Stimulated activated CD4-positive, alpha-beta T cell treated with anti-CD3 and anti-CD28 coated beads, Interleukin-15, amount 100 ng/mL, for 1 hour (primary cell): ENCODE measurements at places on chromosomes 4 and X.

- no peak for DNase-seq
Measured at GRCh38 chr4:103996637-103997036, 276.9 kb upstream of the TACR3 start.

GRCh38 chrX:40310016-40310415 is 212.3 kb upstream of the BCOR start:
- no peak for DNase-seq

GRCh38 chrX:11968991-11969390 is 169.3 kb upstream of the FRMPD4 start:
- DNase-seq = no peak

DNA sequence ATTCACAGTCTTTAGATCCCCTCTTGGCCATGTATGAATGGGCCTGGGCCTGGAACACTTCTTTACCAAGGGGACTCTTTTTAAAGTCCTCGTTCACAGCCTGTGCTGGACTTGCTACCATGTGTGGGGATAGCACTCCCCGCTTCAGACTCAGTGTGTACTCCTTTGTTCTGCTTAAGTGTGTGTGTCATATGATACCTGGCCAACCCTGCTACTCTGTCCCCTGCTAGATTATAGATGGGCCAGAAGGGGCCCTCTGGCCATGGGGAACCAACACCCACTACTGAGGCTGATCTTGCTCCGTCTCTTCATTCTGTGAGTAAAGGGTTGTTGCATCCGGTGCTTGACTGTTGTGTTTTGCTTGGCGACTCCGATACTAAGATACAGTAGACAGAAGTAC is 8.0 kb downstream of the CCDC110 start:
- no peak for DNase-seq

DNA sequence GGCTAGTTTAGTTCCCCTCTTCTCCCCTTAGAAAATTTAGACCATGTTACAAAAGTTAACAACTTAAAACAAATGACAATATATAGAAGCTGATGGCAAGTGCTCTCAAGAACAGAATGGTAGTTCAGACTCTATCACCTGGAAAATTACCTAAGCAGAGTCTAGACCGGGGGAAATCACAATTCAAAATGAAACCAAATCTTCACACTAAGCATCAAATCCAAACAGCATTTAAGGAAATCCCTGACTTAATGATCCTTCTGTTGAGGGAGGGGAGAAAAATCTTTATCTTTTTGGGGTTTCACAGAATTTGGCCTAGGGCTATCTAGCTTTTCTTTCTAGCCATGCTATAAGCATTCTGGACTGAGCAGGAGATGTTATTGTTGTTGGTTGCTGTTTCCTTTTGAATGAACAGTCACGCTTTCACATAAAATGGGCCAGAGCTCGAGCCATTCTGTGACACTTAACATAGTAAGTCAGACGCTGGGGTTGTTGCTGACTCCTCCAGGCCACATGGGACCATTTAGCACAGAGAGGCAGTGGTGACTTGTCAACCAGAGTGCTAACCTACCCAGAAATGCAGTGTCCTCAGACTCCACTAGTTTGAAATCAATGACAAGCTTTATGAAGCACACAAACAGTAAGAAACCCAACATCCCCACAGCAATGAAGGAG is 16.0 kb upstream of the LSM6 start:
- no peak for DNase-seq

- no peak for DNase-seq
Measured at GRCh38 chr4:87918314-87919058, 57.0 kb upstream of the SPP1 start.

- DNase-seq = no peak
Measured at GRCh38 chr4:38105475-38106220, 145.4 kb downstream of the PTTG2 start.

DNA sequence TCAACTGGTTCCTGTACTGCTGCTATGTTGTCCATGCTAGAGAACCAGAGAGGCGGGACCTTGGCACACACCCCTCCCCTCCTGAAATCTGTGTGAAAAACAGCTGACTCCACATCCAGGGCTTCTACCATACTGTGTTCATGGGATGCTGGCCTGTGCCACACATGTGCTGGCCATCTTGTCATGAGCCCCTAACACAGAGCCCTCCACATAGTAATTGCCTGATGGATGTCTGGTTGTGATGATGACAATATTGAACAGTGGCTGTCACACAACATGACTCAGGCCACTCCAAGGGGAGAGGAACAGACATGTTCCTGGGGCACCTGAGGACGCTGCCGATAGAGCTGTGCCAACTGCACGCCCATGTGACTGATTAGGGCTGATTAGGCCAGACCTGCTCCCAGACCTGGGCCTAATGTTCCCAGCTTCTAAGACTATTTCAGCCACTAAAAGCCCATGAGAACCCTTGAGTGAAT is 13.1 kb downstream of the SLC25A5 start:
- DNase-seq = no peak

GRCh38 chrX:69107231-69107739 is 58.0 kb downstream of the PJA1 start:
- no peak for DNase-seq

- no peak for DNase-seq
Measured at GRCh38 chr4:84455697-84456096, 43.4 kb downstream of the NKX6-1 start.

- no peak for DNase-seq
Measured at GRCh38 chrX:124085063-124085462, 123.6 kb downstream of the STAG2 start.

DNA sequence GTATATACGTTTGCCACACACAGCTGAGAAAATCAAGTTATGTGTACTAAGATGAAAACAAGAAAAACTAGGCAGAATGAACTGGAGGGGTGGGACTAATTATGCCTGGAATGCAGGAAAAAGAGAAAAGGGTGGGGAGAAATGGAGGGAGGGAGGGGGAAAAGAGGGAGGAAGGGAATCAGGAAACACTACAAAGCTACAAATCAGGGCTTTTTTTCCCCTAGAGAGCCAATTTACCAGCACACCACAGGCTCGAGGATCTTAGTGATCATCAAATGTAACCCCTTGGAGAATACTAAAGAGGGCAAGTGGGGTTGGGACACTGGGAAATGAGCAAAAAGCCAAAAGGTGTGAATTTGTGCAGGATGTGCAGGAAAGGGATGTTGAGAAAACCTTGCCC is 451.9 kb downstream of the SMARCA1 start:
- no peak for DNase-seq

DNA sequence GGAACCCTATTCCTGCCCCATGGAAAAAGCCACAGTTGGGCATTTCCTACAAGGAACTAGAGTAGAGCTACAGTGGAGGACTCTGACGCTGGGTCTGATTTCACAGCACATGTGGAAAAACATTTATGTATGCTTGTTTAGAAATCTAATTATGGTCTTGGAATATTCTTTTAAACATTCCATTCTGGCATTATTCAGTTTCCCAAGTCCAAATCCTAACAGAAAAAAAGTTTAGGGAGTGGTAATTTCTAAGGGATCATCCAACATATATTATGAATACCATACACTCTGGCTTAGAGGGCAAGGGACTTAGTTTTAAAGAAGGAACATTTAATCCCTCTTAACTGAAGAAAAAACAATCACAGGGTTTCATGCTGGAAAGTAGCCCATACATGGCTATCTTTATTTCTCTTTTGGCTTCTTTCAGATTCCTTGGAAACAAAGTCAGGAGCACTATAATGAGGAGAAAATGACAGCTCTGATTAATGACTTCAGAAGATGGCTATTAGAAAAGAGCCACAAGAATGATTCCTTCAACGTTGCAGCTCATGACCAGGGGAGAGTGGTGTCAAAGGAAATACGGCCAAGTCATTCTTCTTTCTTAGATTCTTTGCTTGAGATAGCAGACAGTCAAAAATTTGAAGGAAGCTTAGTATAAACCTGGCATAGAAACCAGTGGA is 56.1 kb downstream of the CNGA2 start:
- no peak for DNase-seq

- DNase-seq = no peak
Measured at GRCh38 chr4:77100234-77100633, 24.4 kb upstream of the CCNI start.

DNA sequence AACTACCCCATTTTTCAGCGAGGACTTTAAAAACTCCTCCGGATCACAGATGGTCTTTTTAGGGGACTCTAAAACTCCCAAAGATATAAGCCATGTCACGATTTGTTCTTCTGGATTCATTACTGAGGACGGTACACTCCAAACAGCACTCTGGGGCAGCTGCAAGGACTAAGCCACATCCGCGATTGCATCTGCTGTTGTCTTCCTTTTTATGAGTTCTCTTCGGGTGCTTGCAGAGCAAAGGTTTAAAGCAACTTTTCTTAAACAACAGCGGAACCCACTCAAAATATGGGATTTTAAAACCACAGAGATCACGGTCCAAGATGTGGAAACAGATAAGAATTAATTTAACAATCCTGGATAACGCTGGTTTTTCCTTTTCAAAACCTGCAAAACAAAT is at the start of gene ARHGEF6:
TSS of gene ARHGEF6 (minus strand) at position 170 of the 400 bp plus-strand sequence. CDS start at position 120, 50 bp downstream.
- no peak for DNase-seq

- no peak for DNase-seq
Measured at GRCh38 chrX:42020225-42020624, 96.9 kb upstream of the CASK start.

GRCh38 chrX:23765449-23765848 is 17.5 kb upstream of the SAT1 start:
- DNase-seq = no peak

GRCh38 chrX:78555401-78555980 is 103.6 kb downstream of the RTL3 start:
- DNase-seq = no peak

DNA sequence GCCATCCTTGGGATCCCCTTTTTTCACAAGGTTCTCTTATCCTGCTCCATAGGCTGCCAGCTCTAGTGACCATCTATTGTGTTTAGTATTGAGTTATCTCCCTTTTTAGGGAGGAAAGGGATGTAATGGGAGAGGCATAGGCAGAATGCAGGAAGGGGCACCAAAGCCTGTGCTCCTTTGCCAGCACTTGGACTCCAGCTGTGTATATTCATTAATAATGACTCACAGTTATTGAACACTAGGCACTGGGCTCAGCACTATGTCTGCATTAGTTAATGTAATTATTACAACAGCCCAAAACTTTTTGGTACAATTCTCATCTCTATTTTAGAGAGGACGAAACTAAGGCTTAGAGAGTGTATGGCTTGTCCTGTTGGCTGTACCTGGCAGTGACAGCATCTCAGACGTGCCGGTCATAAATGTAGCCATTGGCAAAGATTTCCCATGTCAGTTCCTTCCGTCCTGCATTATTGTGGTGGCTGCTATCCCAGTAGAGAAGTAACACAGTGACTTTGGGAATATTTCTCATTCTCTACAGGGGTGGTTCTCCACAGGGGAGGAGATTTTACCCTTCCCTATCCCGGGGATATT is 90.3 kb downstream of the AFF1 start:
- DNase-seq = no peak

DNA sequence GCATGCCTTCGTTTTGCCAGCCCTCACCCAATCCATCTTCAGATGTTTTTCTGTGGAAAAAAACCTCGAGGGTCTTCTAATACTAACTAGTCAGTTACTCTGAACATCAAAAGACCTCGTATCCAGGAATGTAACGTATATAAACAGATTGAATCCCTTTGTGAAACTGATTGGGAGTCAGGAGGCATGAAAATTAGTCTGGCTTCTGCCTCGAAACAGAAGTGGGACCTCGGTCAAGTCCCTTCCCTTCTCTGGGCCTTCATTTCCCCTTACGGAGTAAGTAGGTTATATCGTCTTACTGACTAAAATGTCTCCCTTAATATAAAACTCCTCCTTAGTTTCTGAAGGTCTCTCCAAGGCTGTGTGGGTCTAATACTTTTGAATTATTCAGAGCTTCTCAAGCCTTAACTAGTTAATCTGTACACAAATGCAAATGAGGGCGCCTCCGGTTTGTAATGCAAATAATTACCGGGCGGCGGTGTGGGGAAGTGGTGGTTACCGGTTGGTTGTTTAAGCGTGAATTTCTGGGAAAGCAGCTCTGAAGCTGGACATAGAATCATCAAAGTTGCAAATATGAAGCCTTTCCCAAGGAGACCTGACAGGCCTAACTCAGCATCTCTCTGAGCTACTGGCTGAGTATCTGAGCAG is 11.4 kb upstream of the NKRF start:
- no peak for DNase-seq

DNA sequence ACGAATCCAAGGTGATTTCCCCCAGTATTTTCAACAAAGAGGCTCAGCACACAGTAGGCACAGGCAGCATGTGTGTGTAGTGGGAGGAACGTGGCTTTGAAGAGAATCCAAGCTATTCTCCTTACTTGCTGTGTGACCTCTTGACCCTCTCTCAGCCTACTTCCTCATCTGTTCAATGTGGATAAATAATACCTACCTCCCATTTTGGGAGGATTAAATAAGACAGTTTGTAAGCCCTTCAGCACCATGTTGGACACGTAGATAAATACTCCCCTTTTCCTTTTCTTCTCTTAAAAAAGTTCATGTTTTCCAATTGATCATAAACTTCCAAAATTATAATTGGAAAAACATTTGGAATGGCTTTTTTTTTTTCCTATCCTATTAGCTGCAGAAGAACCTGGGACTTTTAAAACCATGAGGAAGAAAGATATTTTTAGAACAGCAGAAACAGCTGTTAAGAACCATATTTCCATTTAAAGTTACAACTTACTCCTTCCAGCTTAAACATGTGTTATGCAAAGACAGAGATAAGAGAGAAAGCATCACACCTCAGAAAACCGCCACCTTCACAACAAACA is 56.1 kb upstream of the TMEM131L start:
- DNase-seq = no peak

DNA sequence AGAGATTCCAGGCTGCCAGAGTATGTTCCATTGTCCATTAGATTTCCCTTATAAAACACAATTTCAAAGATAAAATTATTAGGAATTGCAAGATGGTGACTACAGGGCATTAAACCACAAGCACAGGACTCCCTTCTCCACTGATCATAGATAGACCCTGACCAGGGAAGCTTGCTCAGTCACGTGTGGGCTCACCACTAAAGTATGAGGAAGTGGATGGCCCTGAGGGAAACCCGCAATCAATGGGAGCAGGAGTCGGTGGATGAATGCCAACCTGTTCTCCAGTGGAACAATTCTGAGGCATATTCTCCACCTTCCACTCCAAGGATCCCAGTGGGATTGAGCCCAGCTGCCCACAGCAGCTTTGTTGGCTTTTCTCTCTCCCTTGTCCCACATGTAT is 515.7 kb downstream of the BCOR start:
- no peak for DNase-seq

GRCh38 chr4:112206431-112206830 is 25.2 kb upstream of the AP1AR start:
- DNase-seq = no peak

DNA sequence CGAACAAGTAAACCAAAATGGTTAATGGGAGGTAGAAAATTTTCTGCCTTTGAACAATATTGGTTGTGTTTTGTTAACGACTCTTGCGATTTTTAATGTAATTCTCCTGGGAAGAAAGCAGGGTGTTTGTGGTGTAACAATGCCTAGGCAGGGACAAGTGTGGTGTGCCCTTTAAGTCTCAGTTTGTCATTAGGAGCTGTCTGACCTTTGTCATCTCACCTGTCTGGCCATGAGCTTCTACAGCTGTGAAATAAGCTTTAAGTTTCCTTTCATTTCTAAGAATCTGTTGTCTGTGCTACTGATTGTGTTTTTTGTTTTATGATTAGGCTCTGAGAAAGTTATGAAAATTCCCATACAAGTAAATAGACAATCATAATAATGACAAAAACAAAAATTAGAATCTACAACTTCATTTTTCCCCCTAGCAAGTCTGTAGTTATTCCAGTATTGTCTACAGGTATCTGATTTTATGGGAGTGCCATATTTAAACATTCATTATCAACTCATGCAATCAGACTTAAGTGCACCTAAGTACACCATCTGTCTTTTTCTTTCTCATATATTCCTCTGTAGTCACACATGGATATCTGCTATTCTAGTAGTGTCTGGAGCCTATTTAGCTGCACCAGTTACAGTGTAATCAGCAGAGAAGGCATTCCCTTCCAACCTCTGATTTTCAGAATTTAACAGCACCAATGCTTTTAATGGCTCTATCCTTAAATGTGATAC is 203.5 kb downstream of the PPARGC1A start:
- no peak for DNase-seq
